Activated T-helper 1 cell treated with anti-CD3 and anti-CD28 coated beads, Interleukin-2, amount 50 U/mL, for 16 hours (primary cell): ENCODE measurements at places on chromosomes 12 and 14.

DNA sequence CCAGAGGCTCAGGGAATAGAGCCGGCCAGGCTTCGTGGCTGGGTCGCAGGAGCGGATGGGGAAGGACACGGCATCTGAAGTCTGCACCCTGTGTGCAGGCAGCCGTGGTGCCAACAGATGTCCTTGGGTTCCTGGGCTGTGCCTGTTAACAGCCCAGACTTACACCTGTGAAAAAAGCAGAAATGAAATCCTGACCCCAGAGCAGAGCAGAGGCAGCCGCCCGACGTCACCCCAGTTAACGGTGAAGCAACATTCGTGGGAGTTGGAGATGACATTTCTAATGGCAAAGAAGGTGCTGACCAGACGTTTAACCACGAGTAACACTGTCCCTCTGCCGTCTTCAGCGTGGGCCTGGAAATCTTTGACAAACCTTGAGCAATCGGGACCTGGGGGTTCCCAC is 200.3 kb upstream of the DIO3 start:
- no peak for DNase-seq

GRCh38 chr14:60655898-60656685 is 6.8 kb upstream of the SIX1 start:
- no peak for DNase-seq

GRCh38 chr14:99755068-99755405 is 38.2 kb upstream of the EML1 start:
- no peak for DNase-seq

DNA sequence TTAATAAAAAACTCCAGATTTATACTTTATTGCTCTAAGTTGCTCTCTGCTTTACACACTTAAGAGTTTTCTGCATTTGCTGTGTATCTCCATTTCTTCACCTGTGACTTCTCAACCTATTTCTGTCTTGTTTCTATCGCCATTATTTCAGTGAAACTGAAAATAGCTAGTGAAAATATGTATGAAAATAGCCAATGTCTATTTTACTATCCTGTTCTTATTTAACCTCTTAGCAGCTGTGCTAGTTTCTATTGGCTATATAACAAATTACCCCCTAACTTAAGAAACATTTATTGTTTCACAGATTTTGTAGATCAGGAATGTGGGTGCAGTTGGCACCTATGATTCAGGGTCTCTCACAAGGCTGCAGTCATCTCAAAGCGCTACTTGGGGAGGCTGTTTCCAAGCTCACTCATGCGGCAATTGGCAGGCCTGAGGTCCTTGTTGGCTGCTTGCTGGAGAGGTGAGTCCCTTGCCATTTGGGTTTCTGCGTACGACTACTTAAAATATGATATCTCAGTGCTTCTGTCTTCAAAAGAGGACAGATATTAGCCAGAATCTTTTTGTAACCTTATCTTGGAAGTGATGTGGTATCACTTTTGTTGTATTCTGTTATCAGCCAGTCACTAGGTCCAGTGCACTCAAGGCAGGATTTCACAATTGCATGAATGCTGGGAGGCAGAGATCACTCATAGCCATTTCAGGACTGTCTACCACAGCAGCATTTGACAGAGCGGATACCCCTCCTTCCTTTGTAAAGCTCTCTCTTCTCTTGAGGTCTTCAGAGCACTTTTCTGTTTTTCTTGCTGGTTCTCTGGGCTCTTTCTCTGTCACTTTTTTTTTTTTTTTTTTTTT is 7.2 kb downstream of the ERC1 start:
- no peak for DNase-seq

DNA sequence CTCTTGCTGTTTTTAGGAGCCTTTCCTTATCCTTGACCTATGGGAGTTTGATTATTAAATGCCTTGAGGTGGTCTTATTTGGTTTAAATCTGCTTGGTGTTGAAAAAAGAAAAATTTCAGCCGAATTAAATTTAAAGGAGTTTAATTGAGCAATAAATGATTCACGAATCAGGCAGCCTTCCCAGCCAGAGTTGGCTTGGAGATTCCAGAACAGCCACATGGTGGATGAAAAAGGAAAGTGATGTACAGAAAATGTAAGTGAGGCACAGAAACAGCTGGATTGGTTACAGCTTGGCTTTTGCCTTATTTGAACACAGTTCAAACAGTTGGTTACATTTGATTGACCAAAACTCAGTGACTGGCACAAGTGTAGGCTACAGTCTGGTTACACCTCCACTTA is 69.7 kb downstream of the WASHC3 start:
- DNase-seq = no peak
